ENCODE measurements at places on chromosomes 11 and 22. TPM values are rescaled to one million over a fixed set of nuclear protein-coding genes. Genes with fewer than 3 reads are reported as not detected.

The MFRP gene
- total RNA-seq, result not detected

The MS4A6E gene
- not detected for total RNA-seq

The CREB3L1 gene
- total RNA-seq, result 8.3 TPM

The MYO7A gene
- 0.18 TPM for total RNA-seq
